ENCODE measurements at places on chromosomes 12 and 14.

- no peak for DNase-seq
These were observed 2.5 kb upstream of the RNASE13 start for GRCh38 chr14:21037156-21037555.

DNA sequence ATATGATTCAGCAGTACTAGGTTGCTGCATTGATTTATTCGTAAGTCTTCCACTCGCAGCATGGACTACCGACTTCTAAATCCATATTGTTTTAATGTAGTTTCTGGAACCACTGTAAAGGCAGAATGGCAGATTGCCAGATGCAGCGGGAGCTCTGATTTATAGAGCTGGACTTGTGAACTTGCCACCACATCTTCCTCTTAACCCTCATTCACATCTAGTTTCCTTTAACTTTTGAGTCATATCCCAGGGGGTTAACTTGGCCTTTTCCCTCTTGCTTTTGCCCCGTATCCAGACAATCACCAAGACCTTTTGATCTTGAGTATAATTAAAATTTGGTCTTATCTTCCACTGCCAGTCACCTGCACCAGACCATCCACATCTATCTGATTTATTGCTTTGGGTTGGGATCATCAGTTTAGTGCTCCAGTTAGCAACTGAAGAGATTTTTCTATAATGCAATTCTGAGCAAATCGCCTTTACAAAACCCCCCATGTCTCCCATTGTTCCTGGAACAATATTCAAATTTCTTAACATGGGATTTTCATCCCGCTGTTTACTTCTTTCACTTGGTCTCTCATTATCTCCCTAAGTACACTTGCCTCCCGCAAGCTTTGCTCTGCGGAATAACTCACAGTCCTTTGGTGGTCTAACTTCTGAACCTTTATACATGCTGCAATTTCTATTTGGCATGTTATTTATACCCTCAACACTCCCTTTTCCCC, 130.5 kb downstream of the ACSS3 start:
- no peak for DNase-seq

DNA sequence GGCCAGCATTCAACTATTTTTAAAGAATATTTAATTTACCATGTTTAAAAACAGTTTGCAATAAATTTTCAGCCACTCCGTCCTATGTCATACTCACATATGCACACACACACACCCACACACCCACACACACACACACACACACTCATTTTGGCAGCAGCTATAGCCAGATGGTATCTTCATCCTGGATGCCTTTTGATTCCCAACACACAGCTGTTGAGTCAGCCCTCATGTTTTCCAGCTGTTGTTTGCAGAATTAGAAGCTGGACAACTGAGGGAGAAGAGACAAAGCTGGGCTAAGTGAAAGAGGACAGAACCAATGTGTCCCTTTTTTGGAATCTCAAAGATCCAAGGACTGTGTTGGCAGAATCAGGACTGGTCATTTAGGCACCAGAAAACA, 80.0 kb upstream of the EGLN3 start:
- no peak for DNase-seq

DNA sequence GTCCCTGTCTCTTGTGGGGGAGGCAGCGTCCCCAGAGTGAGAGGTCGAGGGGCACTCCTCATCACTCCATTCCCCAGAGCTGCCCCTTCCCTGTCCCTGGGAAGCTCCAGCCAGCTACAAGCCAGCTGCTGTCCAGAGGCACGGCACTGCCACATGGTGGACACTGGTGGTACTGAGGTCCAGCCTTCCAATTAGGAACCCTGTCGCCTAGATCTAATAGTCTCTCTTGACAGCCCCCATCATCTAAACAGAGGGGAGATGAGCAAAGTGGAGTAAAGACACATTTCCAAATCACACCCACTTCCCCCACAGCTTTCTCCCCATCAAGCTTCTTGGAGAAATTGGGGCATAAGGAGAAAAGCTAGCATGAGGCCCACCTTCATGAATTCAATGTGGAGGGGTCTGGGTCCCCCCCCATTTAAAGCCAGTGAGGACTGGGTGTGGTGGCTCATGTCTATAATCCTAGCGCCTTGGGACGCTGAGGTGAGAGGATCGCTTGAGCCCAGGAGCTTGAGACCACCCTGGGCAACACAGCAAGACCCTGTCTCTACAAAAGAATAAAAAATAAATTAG, 2.1 kb upstream of the INHBE start:
- DNase-seq: peak; percentile 40
